ENCODE measurements at places on chromosomes 12 and 14.

- no peak for DNase-seq
These were observed 15.3 kb upstream of the SPSB2 start for GRCh38 chr12:6888360-6888759.

DNA sequence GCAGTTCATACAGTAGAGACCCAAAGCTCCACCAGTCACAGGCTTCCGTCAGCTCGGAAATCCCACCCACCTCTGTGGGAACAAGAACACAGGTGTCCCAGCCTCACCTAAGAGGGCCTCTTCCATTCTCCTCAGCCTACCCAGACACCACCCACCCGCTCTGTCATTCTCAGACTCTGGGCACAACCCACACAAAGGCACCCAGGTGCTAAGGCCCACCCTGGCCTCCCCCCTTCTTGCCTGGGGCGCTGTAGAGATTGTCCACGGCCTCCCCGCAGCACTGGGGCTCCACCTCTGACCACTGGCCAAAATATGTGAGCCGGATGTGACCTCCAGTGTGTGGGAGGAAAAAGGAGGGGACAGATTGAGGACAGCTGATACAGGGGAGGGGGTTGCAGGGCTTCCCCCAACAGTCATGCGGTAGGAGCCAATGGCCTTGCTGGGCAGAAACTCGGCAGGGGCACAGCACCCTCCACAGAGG is 14.2 kb downstream of the RPS6KL1 start:
- no peak for DNase-seq

- no peak for DNase-seq
These were observed 291.7 kb downstream of the RMST start for GRCh38 chr12:97754306-97754705.

- no peak for DNase-seq
These were observed 19.0 kb upstream of the KRAS start for GRCh38 chr12:25269701-25270100.

- DNase-seq, result no peak
These were observed 273.7 kb downstream of the SLC6A15 start for GRCh38 chr12:84638811-84639368.

- DNase-seq, result peak; percentile 24
These were observed 62.7 kb downstream of the RBM19 start for GRCh38 chr12:113903381-113903863.
